Muscle of leg (tissue), 16 donors: ENCODE measurements at places on chromosomes 5 and 9. TPM values are rescaled to one million over a fixed set of nuclear protein-coding genes. Genes with fewer than 3 reads are reported as not detected.

Gene ZBED3
- total RNA-seq, result 3.2 TPM

Gene FSTL4
- total RNA-seq, result 1.3 TPM

DNA sequence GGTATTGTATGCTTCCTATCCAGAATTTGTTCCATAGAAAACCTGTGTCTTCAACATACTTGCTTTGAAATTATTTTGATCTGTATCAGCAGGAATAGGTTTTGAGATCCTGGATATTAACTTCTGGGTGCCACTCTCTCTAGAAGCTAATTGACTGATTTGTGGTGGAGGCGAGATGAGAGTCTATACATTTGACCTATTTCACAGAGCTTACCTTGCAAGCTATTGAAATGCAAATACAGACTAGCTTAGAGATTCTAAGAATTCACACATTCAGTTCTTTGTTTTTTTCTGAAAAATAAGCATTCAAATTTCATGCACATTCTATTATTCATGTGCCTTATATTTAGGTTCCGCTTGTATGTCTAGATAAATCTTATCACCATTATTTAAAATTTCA is 246.3 kb downstream of the MAST4 start:
- no peaks in the 10 kb centered on the region for H3K4me1 ChIP-seq
- DNase-seq, result no peak
- no peaks in the 10 kb centered on the region for H3K27me3 ChIP-seq
- H3K36me3 ChIP-seq, result no peaks in the 10 kb centered on the region

DNA sequence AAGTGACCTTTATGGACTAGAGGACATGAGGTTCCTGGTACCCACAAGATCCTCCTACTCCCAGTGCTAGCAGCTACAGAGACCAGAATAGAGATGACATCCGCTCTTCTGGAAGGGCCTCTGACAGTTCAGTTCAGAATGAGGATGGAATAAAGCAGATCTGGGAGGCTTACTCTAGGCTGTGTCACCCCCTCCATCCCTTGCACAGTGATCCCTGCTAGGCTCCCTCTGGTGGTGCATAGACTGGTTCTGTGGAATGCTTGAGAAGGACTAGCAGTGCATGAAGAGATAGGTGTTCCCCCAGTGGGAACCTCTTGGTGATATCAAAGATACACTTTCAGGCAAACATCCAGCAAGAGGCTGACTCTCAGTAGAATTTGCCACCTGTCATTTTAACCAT is 83.0 kb downstream of the NPR3 start:
- H3K4me3 ChIP-seq, result no peak overlapping the region
- H3K36me3 ChIP-seq, result no peaks in the 10 kb centered on the region
- H3K4me1 ChIP-seq, result no peaks in the 10 kb centered on the region
- no peaks in the 10 kb centered on the region for H3K27me3 ChIP-seq
- no peak for DNase-seq

GRCh38 chr9:83670381-83670780 is 37.4 kb downstream of the UBQLN1 start:
- DNase-seq, result no peak
- H3K4me3 ChIP-seq, result no peak overlapping the region
- H3K27me3 ChIP-seq, result no peaks in the 10 kb centered on the region
- H3K36me3 ChIP-seq, result peaks cover 23% of the 10 kb centered on the region

Gene ORM1
- total RNA-seq, result 0.49 TPM

- H3K27me3 ChIP-seq, result no peaks in the 10 kb centered on the region
- no peak overlapping the region for H3K27ac ChIP-seq
- H3K4me3 ChIP-seq, result no peak overlapping the region
- no peak for DNase-seq
- H3K4me1 ChIP-seq, result no peaks in the 10 kb centered on the region
- peaks cover 40% of the 10 kb centered on the region for H3K36me3 ChIP-seq
Measured at GRCh38 chr9:87655731-87656130, 70.2 kb upstream of the CTSL start.

- no peak overlapping the region for H3K27ac ChIP-seq
- H3K4me1 ChIP-seq, result peaks cover 22% of the 10 kb centered on the region
- H3K4me3 ChIP-seq, result no peak overlapping the region
- no peaks in the 10 kb centered on the region for H3K36me3 ChIP-seq
- H3K27me3 ChIP-seq, result no peaks in the 10 kb centered on the region
Measured at GRCh38 chr9:107246259-107247254, 36.5 kb upstream of the RAD23B start.

- no peaks in the 10 kb centered on the region for H3K27me3 ChIP-seq
- H3K4me1 ChIP-seq, result peaks cover 4% of the 10 kb centered on the region
- no peak overlapping the region for H3K4me3 ChIP-seq
- H3K36me3 ChIP-seq, result no peaks in the 10 kb centered on the region
- H3K27ac ChIP-seq, result no peak overlapping the region
- DNase-seq, result no peak
Measured at GRCh38 chr5:55510523-55510880, 24.3 kb downstream of the PLPP1 start.

GRCh38 chr5:53099546-53099945 is 10.0 kb downstream of the MOCS2 start:
- peaks cover 27% of the 10 kb centered on the region for H3K36me3 ChIP-seq
- no peak overlapping the region for H3K4me3 ChIP-seq
- H3K27ac ChIP-seq, result no peak overlapping the region

GRCh38 chr5:72378639-72379289 is 58.6 kb downstream of the PTCD2 start:
- H3K36me3 ChIP-seq, result no peaks in the 10 kb centered on the region
- peak; percentile 81 for DNase-seq
- H3K4me1 ChIP-seq, result peaks cover 61% of the 10 kb centered on the region
- H3K27me3 ChIP-seq, result no peaks in the 10 kb centered on the region
- peak overlapping the region; percentile 88 for H3K27ac ChIP-seq

DNA sequence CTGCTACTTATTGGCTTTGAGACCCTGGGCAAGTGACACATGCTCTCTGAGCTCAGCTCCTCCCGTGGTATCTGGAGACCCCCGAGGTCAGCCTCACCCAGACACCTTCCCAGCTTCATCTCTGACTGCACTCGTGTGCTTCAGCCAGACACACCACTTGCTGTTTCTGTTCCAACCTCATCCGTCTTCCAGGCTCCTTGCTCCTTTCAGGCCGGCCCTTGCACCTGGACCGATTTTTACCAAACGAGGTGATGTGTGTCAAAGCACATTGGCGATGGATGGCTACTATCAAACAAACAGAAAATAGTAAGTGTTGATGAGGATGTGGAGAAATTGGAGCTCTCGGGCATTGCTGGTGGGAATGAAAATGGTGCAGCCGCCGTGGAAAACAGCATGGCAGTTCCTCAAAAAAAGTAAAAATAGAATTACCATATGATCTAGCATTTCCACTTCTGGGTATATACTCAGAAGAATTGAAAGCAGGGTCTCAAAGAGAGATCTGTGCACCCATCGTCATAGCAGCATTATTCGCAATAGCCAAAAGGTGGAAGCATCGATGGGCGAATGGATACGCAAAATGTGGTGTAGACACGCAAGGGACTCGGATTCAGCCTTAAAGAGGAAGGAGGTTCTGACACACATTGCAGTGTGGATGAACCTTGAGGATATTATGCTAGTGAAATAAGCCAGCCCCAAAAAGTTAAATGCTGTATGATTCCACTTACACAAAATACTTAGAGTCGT is 96.1 kb upstream of the IER5L start:
- no peak overlapping the region for H3K27ac ChIP-seq
- no peak overlapping the region for H3K4me3 ChIP-seq
- no peaks in the 10 kb centered on the region for H3K36me3 ChIP-seq

Gene GARNL3
- 20.2 TPM for total RNA-seq

Gene SLC34A3
- total RNA-seq, result 0.04 TPM

DNA sequence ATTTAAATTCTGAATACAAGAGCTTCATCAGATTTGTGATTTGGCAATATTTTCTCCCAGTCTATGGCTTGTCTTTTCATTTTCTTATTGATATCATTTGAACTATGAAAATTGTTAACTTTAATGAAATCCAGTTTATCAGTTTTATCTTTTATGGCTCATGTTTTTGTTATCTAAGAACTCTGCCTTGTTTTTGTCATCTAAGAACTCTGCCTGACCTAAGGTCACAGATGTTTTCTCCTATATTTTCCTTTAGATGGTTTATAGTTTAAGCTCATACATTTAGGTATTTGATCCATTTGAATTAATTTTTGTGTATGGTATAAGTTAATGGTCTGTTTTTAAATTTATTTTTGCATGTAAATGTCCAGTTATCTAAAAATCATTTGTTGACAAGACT is 52.9 kb downstream of the NIPBL start:
- no peak overlapping the region for H3K4me3 ChIP-seq
- no peaks in the 10 kb centered on the region for H3K36me3 ChIP-seq
- H3K27me3 ChIP-seq, result no peaks in the 10 kb centered on the region
